ENCODE measurements at places on chromosomes 3 and 15. TPM values are rescaled to one million over a fixed set of nuclear protein-coding genes. Genes with fewer than 3 reads are reported as not detected.

DNA sequence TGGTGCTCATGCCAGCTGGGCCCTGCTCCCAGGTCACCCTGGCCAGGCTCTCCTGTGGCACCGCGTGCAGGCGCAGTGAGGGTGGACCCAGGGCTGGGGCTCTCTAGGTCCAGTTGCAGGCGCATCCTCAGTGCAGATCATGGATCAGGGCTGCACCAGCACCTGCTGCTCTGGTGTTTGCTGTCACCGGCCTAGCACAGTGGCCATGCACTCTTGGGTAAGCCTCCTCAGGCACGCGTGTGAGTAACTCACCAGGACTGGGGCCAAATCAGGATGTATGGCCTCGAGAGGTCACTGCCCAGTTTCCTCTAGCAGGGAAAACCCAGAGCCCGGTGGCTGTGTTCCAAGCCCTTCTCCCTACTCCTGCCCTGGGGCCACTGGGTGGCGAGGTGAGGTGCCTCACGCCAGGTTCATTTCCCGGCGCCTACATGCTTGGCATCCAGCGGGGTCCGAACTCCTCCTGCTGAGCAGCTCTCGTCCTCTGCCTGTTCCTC lies 45.5 kb upstream of the SLC41A3 start:
- no peak for DNase-seq

The ZDHHC23 gene
- 0.77 TPM for polyA plus RNA-seq

- DNase-seq, result no peak
Measured at GRCh38 chr15:101578443-101578894, 73.7 kb downstream of the TM2D3 start.

The CLDN16 gene
- polyA plus RNA-seq, result not detected

GRCh38 chr3:8709801-8710507 lies 23.6 kb upstream of the CAV3 start:
- DNase-seq, result no peak

- DNase-seq, result no peak
Measured at GRCh38 chr15:94238539-94239118, 7.3 kb downstream of the MCTP2 start.

- DNase-seq, result no peak
Measured at GRCh38 chr3:18751514-18751913, 326.4 kb upstream of the SATB1 start.

The TF gene
- polyA plus RNA-seq, result under 0.01 TPM

Data from foreskin keratinocyte (primary cell).